ENCODE measurements at places on chromosomes 16 and 17.

- DNase-seq, result no peak
Observed at GRCh38 chr17:69967910-69968411, 107.1 kb upstream of the KCNJ16 start.

DNA sequence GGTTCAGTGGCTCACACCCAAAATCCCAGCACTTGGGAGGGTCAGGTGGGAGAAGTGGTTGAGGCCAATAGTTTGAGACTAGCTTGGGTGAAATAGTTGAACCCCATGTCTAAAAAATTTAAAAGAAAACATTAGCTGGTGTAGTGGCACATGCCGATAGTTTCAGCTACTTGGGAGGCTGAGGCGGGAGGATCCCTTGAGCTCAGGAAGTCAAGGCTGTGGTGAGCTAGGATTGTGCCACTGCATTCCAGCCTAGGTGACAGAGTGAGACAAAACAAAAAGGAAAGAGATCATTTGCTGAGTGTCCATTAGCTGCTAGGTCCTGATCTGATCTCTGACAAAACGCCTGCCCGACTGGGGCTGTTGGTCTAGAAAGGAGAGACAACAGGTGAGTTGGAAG is 14.1 kb upstream of the DBNDD1 start:
- no peak for DNase-seq

- DNase-seq, result no peak
Observed at GRCh38 chr17:3009411-3009920, 53.9 kb downstream of the OR1D5 start.

GRCh38 chr16:77290451-77291115 is 91.4 kb downstream of the SYCE1L start:
- DNase-seq, result no peak

DNA sequence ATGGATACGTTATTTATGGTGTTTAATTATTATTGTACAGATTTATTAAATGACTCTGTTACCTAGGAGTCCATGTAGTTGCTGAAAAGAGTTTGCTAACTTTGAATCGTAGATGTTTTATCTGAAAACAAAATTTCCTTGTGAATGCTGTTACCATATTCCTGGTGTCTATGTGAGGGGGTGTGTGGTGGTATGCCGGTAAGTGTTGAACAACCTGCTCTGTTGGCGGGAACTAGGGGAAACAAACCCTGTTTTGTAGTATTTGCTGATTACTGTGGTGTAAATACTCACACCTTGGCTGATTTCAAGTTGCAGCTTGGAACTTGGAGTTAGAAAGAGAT is 386.4 kb downstream of the WWOX start:
- DNase-seq, result no peak

- DNase-seq, result no peak
Observed at GRCh38 chr16:87264634-87265033, 52.6 kb downstream of the C16orf95 start.

- no peak for DNase-seq
Observed at GRCh38 chr16:13111747-13112146, 210.3 kb downstream of the SHISA9 start.

DNA sequence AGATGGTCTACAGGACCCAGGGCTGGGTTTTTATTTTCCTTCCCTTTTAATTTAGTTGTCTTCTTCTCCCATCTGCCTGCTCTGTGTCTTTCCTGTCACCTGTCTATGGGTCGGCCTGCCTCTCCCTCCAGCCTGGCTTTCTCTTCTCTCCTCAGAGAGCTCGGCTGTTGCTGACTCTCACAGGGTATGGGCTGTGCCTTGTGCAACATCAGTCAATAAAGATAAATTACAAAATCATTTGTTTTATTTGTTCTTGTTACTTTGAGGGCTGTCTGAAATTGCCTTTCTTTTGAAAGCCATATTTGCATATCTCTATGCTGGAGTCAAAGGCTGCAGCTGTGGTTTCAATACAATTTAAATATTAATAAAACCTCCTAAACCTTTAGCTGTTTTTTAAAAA is 15.6 kb downstream of the RND2 start:
- DNase-seq, result no peak

GRCh38 chr17:39365872-39366271 is 35.6 kb downstream of the FBXL20 start:
- DNase-seq, result no peak

DNA sequence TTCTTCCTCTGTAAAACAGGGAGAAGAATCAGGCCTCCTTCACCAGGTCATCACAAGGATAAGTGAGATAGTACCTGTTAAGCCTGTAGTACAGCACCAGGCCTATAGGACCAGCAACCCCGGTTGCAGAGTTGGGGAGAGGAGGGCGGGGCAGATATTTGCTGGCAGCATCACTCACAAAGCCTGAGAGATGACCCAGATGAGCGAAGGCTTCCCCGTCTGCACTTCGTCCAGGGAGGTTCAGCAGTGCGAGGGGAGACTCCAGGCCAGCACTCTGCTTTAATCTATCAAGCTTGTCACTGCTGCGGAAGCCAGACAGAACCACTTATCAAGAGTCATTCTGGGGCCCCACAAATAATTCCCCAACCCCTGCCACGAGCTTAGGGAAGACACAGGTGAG is 15.8 kb upstream of the RBBP6 start:
- DNase-seq, result no peak

- no peak for DNase-seq
Observed at GRCh38 chr16:4938683-4939030, 1.7 kb upstream of the PPL start.

DNA sequence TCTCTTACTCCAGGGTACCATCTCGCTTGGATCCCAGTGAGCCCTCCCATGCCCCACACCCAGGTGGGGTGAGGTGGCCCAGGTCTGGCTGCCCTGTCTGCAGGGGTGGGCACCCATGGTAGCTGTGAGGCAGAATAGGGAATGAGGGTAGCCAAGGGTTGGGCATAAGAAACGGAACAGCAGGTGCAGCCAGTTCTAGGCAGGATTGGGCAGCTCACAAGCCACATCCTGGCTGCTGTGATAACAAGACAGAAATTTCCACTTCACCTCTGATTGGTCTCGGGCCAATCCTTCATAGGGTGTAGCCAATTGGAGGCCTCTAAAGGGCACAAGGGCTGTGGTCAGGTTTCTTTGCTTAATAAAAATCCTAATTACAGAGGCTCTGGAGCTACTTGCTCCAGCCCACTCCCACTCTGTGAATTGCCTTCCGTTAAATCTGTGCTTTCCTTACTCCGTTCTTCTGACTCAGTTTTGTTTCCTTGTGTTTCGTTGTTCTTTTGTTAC is 1.5 kb upstream of the ARHGDIG start:
- DNase-seq, result no peak

- DNase-seq, result no peak
Observed at GRCh38 chr16:81451753-81452680, 7.4 kb downstream of the CMIP start.
